WTC11 (cell line): ENCODE measurements at places on chromosomes 16 and 17. TPM values are rescaled to one million over a fixed set of nuclear protein-coding genes. Genes with fewer than 3 reads are reported as not detected.

CD300E gene
- not detected in 3 replicates for total RNA-seq

DNA sequence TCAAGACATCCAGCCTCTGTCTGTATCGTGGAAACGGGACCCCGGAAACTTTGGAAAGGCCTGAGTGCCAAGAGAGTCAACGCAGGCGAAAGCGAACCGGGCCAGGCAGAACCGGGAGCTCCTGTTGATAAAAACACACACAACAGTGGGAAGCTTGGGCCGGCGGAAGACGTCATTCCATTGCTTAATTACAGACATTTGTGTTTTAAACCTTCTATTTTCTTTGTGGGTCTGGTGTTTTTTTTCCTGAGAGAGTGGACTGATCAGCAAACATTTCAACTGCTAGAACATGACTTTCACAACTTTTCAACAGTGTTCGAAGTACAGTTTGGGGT lies 878 bp upstream of the RNF157 start:
- DNase-seq: no peak
- H3K4me3 ChIP-seq: peak overlapping the region; percentile 81
- H3K27me3 ChIP-seq: peaks cover 62% of the 10 kb centered on the region
- peaks cover 10% of the 10 kb centered on the region for H3K4me1 ChIP-seq
- H3K36me3 ChIP-seq: no peaks in the 10 kb centered on the region
- H3K27ac ChIP-seq: peak overlapping the region; percentile 50; the same call in 1 of the 2 replicates

- H3K36me3 ChIP-seq: peaks cover 54% of the 10 kb centered on the region
- peak overlapping the region; percentile 75 for H3K27ac ChIP-seq
- no peaks in the 10 kb centered on the region for H3K27me3 ChIP-seq
- H3K4me3 ChIP-seq: no peak overlapping the region
- no peaks in the 10 kb centered on the region for H3K4me1 ChIP-seq
Measured at GRCh38 chr17:37274461-37274860, 101.3 kb upstream of the C17orf78 start.

GRCh38 chr17:66775881-66776400 lies 59.0 kb upstream of the CACNG5 start:
- peaks cover 57% of the 10 kb centered on the region for H3K4me1 ChIP-seq
- DNase-seq: no peak
- no peak overlapping the region for H3K4me3 ChIP-seq
- H3K27me3 ChIP-seq: no peaks in the 10 kb centered on the region
- peak overlapping the region; percentile 100 for H3K27ac ChIP-seq

ABCC6 gene
- 1.3 to 2.0 TPM (median 1.8 TPM) in 3 replicates for total RNA-seq

GRCh38 chr17:17182598-17183136 lies 23.5 kb downstream of the PLD6 start:
- H3K27ac ChIP-seq: no peak overlapping the region
- peaks cover 26% of the 10 kb centered on the region for H3K36me3 ChIP-seq
- no peak for DNase-seq
- H3K4me1 ChIP-seq: peaks cover 14% of the 10 kb centered on the region

PRKCB gene
- total RNA-seq: 6.9 to 13.4 TPM (median 11.3 TPM) in 3 replicates

GRCh38 chr16:76222853-76223252 lies 54.3 kb upstream of the CNTNAP4 start:
- DNase-seq: no peak
- no peak overlapping the region for H3K4me3 ChIP-seq
- H3K4me1 ChIP-seq: peaks cover 15% of the 10 kb centered on the region
- no peak overlapping the region for H3K27ac ChIP-seq
- peaks cover 19% of the 10 kb centered on the region for H3K36me3 ChIP-seq
- H3K27me3 ChIP-seq: peaks cover 94% of the 10 kb centered on the region

KRTAP2-2 gene
- total RNA-seq: not detected in 3 replicates

TEKT5 gene
- total RNA-seq: 0.60 to 1.1 TPM (median 0.82 TPM) in 3 replicates

SEC14L5 gene
- total RNA-seq: 2.1 to 2.4 TPM (median 2.3 TPM) in 3 replicates

EPX gene
- total RNA-seq: not detected in 3 replicates

- peaks cover 21% of the 10 kb centered on the region for H3K4me1 ChIP-seq
- no peak overlapping the region for H3K4me3 ChIP-seq
- DNase-seq: no peak
- H3K36me3 ChIP-seq: peaks cover 13% of the 10 kb centered on the region
- H3K27ac ChIP-seq: 0 out of 2 replicates have a peak overlapping the region, but pooled peaks have one; percentile 8
- no peaks in the 10 kb centered on the region for H3K27me3 ChIP-seq
Measured at GRCh38 chr17:80021600-80021999, 14.1 kb downstream of the TBC1D16 start.

TEX19 gene
- total RNA-seq: 0.89 to 1.4 TPM (median 1.4 TPM) in 3 replicates

KIF2B gene
- not detected in 3 replicates for total RNA-seq

SCGB1C2 gene
- total RNA-seq: not detected in 3 replicates
